Tibial nerve (tissue), 4 donors: ENCODE measurements at places on chromosomes 7 and 10. TPM values are rescaled to one million over a fixed set of nuclear protein-coding genes. Genes with fewer than 3 reads are reported as not detected.

WEE2 gene
- total RNA-seq = not detected

AFAP1L2 gene
- total RNA-seq = 117 TPM

ZNF511 gene
- 32.2 TPM for total RNA-seq

PLXDC2 gene
- total RNA-seq = 55.2 TPM

BEND7 gene
- total RNA-seq = 27.5 TPM

SLC29A4 gene
- 2.4 TPM for total RNA-seq

WDR86 gene
- total RNA-seq = 142 TPM

BAMBI gene
- total RNA-seq = 13.5 TPM

UPP1 gene
- 14.2 TPM for total RNA-seq

DNA sequence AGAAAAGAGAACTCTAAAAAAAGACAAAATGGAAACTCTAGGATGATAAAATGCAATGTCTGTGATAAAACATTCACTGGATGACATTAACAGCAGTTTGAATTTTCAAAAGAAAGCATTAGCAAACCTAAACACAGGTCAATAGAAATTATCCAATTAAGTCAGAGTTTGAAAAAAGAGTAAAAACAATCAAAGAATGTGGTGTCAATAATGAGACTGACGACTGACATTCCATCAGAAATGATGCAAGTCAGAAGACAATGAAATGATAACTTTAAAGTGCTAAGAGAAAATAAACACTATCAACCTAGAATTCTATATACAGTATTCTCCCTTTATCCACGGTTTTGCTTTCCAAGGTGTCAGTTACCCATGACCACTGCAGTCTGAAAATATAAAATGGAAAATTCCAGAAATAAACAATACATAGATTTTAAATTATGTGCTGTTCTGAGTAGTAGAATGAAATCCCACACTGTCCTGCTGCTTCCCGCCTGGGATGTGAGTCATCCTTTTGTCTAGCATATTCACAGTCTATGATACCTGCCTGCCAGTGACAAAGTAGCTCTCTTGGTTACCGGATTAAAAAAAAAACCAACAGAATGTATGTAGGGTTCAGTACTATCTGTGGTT lies 38.3 kb upstream of the SFMBT2 start:
- no peaks in the 10 kb centered on the region for H3K27me3 ChIP-seq
- no peaks in the 10 kb centered on the region for H3K4me1 ChIP-seq
- H3K4me3 ChIP-seq = no peak overlapping the region

GRCh38 chr7:108094346-108094745 lies 35.8 kb downstream of the LAMB4 start:
- H3K4me1 ChIP-seq = peaks cover 17% of the 10 kb centered on the region
- no peak overlapping the region for H3K4me3 ChIP-seq
- H3K36me3 ChIP-seq = no peaks in the 10 kb centered on the region
- DNase-seq = no peak
- no peak overlapping the region for H3K27ac ChIP-seq
- H3K27me3 ChIP-seq = no peaks in the 10 kb centered on the region

- no peak for DNase-seq
- no peak overlapping the region for H3K27ac ChIP-seq
- H3K4me1 ChIP-seq = no peaks in the 10 kb centered on the region
- H3K36me3 ChIP-seq = no peaks in the 10 kb centered on the region
- no peaks in the 10 kb centered on the region for H3K27me3 ChIP-seq
These were observed 73.6 kb upstream of the RPA3 start for GRCh38 chr7:7792056-7792455.

DNA sequence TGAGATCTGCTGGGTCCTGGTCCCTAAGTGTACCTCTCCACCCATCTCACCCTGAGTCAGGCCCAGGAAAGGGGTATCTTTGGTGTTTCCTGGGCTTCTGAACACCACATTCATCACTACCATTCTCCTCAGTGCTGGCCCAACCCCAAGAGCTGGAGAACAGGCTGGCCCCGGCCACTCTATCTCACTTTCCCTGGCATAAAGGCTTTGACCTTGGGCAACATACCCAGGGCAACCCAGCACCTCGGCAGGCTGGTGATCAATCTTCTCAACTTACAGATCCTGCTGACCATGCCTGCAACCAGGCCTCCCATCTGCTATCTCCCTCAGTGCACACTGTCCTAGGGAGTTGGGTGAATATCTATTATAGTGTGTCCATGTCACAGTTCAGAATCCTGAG lies 2.1 kb downstream of the VSIR start:
- no peaks in the 10 kb centered on the region for H3K36me3 ChIP-seq
- H3K4me1 ChIP-seq = peaks cover 70% of the 10 kb centered on the region
- H3K27ac ChIP-seq = peak overlapping the region; percentile 98

- no peaks in the 10 kb centered on the region for H3K36me3 ChIP-seq
- no peaks in the 10 kb centered on the region for H3K27me3 ChIP-seq
- no peaks in the 10 kb centered on the region for H3K4me1 ChIP-seq
- no peak for DNase-seq
These were observed 377.6 kb downstream of the PHTF2 start for GRCh38 chr7:78176171-78176570.

DNA sequence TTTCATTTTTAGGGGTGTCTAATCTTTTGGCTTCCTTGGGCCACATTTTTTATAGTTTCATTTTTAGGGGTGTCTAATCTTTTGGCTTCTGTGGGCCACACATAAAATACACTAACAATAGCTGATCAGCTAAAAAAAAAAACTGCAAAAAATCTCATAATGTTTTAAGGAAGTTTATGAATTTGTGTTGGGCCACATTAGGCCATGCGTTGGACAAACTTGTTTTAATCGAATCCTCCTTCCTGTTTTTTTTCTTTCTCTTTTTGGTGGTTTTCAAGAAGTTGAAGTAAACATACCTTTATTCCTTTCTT lies 37.4 kb downstream of the ZNRF2 start:
- no peaks in the 10 kb centered on the region for H3K27me3 ChIP-seq
- no peaks in the 10 kb centered on the region for H3K36me3 ChIP-seq

- H3K4me3 ChIP-seq = no peak overlapping the region
- H3K27ac ChIP-seq = no peak overlapping the region
- no peaks in the 10 kb centered on the region for H3K27me3 ChIP-seq
These were observed 193.9 kb upstream of the BMPER start for GRCh38 chr7:33711231-33712019.

- H3K4me1 ChIP-seq = no peaks in the 10 kb centered on the region
- H3K27me3 ChIP-seq = no peaks in the 10 kb centered on the region
- H3K4me3 ChIP-seq = no peak overlapping the region
These were observed 56.2 kb upstream of the ZNF438 start for GRCh38 chr10:31087851-31088250.

- no peak overlapping the region for H3K27ac ChIP-seq
- no peaks in the 10 kb centered on the region for H3K4me1 ChIP-seq
- DNase-seq = no peak
- H3K4me3 ChIP-seq = no peak overlapping the region
These were observed 735.9 kb downstream of the GATA3 start for GRCh38 chr10:8790390-8790789.

DNA sequence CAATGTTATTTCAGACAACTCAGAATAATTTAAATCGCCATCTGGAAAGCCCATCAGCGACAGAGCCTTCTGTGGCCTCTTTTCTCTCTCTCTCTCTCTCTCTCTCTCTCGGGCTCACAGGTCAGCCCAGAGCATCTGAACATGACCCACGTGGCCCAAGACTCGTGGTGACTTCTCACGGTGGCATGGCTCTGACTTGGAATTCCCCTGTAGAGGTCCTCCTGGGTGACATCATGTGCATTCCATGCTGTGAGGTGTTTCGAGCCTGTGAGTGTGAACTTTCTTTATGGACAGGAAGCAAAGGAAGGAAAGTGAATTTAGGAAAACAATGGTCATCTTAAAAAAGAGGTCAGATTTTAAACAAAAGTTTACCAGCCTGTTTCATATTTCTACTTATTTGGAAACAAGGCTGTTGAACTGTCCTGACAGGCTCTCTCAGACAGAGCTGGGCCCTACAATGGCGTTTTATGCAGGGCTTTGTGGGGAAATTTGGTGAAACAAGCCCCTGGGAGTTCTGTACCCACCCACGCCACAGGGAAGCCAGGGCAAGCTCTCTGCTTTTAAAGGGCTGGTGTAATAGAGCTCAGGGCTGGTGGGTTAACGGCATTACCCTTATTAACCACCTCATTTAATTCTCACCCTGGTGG lies 359.7 kb upstream of the ZNF32 start:
- H3K27me3 ChIP-seq = no peaks in the 10 kb centered on the region
- no peaks in the 10 kb centered on the region for H3K4me1 ChIP-seq
- no peaks in the 10 kb centered on the region for H3K36me3 ChIP-seq
- DNase-seq = no peak

GRCh38 chr7:52786174-52786573 lies 249.3 kb upstream of the POM121L12 start:
- no peaks in the 10 kb centered on the region for H3K36me3 ChIP-seq
- no peak overlapping the region for H3K4me3 ChIP-seq
- no peaks in the 10 kb centered on the region for H3K4me1 ChIP-seq
- H3K27me3 ChIP-seq = no peaks in the 10 kb centered on the region
- DNase-seq = no peak

GRCh38 chr7:76123316-76123715 lies 75.4 kb downstream of the MDH2 start:
- no peaks in the 10 kb centered on the region for H3K4me1 ChIP-seq
- no peak overlapping the region for H3K4me3 ChIP-seq
- H3K27me3 ChIP-seq = no peaks in the 10 kb centered on the region
- no peak overlapping the region for H3K27ac ChIP-seq
- H3K36me3 ChIP-seq = no peaks in the 10 kb centered on the region

DNA sequence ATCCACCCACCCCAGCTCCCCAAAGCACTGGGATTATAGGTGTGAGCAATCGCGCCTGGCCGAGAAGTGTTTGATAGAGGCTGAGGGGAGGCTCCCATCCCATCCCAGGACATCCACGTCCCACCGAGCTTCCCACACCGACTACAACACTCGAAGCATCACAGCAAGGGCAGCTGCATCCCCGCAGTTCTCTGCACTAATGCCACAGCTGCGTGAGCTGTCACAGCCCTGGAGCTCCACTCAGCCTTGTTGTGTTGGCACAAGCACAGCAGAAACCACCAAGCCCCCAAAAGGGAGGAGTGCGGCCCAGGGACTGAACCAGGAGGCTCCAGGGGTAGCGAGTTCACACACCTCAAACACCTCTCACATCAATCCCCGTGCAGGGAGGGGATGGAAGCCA lies 121.6 kb downstream of the DIP2C start:
- H3K4me1 ChIP-seq = peaks cover 10% of the 10 kb centered on the region
- no peak overlapping the region for H3K27ac ChIP-seq
- no peak overlapping the region for H3K4me3 ChIP-seq
- H3K36me3 ChIP-seq = no peaks in the 10 kb centered on the region
- no peak for DNase-seq

DNA sequence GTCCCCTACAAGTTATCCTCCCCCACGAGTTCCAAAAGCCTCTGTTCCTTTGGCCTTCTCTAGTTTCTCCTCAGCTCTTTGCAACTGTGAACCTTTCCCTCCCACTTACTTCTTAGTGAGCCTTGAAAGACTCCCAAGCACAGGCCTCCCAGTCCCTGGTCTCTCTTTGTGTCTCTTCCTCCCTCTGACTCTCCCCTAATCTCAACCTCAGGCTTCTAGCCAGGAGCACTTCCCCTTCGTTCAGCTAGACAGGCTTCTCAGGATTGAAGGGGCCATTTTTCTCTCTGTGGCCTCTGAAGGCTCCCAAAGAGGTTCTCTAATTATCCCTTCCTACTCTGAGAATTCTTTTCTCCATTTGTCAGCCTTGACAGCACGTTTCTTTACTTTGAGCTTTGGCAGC lies 50.2 kb upstream of the PHYHIPL start:
- H3K4me1 ChIP-seq = no peaks in the 10 kb centered on the region
- H3K27me3 ChIP-seq = no peaks in the 10 kb centered on the region
- no peak overlapping the region for H3K4me3 ChIP-seq
- no peak overlapping the region for H3K27ac ChIP-seq
- no peaks in the 10 kb centered on the region for H3K36me3 ChIP-seq

DNA sequence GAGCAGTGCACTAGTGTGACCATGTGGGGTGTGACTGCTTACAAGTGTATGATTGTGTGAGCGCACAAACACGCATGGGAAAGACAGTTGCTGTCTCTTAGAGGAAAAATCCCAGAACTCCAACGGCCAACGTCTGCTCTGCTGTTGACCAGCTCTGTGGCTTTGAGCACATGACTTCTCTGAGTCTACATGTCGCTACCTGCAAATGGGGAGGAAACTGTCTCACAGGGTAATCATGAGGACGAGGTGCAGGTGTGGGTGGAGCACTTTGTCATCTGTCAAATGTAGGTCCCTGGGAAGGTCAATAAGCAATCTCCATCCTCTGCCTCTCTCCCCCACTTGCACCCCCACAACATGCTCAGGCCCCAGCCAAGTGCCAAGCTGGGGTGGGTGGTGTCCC lies 31.2 kb upstream of the TLX1 start:
- H3K36me3 ChIP-seq = no peaks in the 10 kb centered on the region
- no peak for DNase-seq
- H3K4me1 ChIP-seq = no peaks in the 10 kb centered on the region
- H3K27me3 ChIP-seq = no peaks in the 10 kb centered on the region

DNA sequence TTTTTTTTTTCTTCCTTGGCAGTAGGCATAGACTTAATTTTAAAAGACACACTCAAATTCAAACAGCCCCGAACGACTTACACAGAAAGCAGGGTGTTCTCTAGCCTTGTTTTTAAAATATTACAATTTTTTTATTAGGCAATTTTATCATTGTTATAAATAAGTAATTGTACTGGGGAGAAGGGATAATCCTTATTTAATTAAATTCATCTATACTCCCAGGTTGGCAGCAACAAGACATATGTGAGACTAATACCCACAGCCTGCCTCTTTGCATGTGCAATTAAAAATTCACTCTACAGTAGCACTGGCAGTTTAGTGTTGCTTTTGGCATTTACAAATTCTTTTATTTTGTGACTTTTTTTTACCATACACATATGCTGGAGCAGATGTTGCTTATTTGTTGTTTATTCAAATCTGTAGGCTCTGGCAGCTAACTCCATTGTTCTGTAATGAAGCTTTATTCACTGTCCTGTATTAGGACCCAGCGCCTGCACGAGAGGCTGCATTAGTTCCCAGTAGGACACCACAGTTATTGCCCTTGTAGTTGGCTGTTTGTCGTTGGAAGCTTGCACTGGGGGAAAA lies 84.9 kb upstream of the PPP1R17 start:
- H3K4me3 ChIP-seq = no peak overlapping the region
- H3K36me3 ChIP-seq = no peaks in the 10 kb centered on the region
- H3K27me3 ChIP-seq = no peaks in the 10 kb centered on the region
- no peaks in the 10 kb centered on the region for H3K4me1 ChIP-seq

DNA sequence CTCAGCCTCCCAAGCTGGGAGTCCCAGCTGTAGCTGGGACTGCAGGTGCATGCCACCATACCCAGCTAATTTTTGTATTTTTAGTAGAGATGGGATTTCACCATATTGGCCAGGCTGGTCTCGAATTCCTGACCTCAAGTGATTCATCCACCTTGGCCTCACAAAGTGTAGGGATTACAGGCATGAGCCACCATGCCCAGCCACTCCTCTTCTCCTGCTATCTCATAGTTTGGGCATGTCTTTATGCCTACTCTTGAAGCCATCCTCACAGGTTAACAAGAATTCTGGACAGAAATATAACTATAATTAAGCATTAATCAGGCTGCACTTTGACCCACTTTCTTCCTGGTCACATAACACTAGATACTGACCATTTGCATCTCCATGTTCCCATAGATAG lies 28.6 kb upstream of the C10orf67 start:
- no peaks in the 10 kb centered on the region for H3K36me3 ChIP-seq
- H3K4me1 ChIP-seq = no peaks in the 10 kb centered on the region
- no peaks in the 10 kb centered on the region for H3K27me3 ChIP-seq
- DNase-seq = no peak
